Tibial nerve (tissue), 4 donors: ENCODE measurements at places on chromosomes 5 and 9.

- no peaks in the 10 kb centered on the region for H3K36me3 ChIP-seq
- peak overlapping the region; percentile 20 for H3K27ac ChIP-seq
- no peak overlapping the region for H3K4me3 ChIP-seq
- H3K27me3 ChIP-seq, result no peaks in the 10 kb centered on the region
- peaks cover 3% of the 10 kb centered on the region for H3K4me1 ChIP-seq
Observed at GRCh38 chr5:149381986-149382338, 2.9 kb upstream of the IL17B start.

- no peaks in the 10 kb centered on the region for H3K36me3 ChIP-seq
- no peaks in the 10 kb centered on the region for H3K27me3 ChIP-seq
- no peaks in the 10 kb centered on the region for H3K4me1 ChIP-seq
- H3K4me3 ChIP-seq, result no peak overlapping the region
- H3K27ac ChIP-seq, result no peak overlapping the region
Observed at GRCh38 chr5:122924719-122925395, 79.4 kb downstream of the SNX24 start.

DNA sequence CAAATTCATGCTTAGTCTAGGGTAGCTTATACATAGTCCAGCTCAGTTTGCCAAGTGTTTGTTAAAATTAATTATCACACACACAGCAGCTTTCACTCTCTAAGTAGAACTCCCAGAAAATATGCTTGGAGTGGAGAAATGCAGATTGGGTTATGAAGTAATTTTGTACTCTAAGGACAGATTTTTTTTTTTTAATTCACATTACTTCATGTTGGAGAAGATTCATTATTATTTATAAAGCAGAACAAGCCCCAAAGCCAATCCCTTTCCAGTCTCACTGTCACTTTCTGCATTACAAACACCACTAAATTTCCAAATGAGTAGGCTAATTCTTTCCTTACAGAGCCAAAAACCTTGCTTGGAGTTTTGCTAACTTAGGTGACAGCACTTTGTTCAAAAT, 11.7 kb upstream of the C9orf72 start:
- DNase-seq, result no peak
- no peak overlapping the region for H3K27ac ChIP-seq
- no peak overlapping the region for H3K4me3 ChIP-seq
- no peaks in the 10 kb centered on the region for H3K4me1 ChIP-seq

DNA sequence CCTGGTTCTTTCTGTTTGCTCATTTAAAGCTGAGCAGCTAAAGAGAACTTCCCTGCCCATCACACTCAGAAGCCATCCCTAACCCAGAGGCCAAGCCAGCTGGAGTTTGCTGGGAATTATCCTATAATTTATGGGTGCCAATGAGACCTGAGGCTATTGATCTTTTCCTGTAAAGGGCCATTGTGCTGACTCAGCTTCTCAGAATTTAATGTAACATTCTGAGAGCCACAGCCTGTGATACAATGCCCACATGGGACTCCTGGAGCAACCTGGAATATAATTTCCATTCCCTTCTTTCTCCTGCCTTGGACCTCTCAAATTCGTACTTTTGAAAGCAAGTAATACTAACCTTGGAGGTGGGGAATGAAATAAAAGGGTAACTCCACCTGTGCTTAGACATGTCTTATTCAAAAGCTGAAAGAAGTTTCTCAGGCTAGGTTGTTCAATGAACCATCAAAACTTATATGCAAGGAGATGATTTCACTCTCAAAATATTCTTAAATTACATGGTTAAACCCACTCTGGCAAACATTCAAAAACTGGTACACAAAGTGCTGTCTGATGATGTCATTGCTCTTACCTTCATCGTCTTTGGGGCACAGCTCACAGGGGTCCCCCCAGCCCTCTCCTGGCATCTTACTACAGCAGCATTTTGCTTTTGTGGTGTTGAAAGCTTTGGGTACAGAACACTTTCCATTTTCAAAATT, 206.7 kb downstream of the SLC12A2 start:
- DNase-seq, result no peak
- no peaks in the 10 kb centered on the region for H3K36me3 ChIP-seq
- H3K4me3 ChIP-seq, result no peak overlapping the region

DNA sequence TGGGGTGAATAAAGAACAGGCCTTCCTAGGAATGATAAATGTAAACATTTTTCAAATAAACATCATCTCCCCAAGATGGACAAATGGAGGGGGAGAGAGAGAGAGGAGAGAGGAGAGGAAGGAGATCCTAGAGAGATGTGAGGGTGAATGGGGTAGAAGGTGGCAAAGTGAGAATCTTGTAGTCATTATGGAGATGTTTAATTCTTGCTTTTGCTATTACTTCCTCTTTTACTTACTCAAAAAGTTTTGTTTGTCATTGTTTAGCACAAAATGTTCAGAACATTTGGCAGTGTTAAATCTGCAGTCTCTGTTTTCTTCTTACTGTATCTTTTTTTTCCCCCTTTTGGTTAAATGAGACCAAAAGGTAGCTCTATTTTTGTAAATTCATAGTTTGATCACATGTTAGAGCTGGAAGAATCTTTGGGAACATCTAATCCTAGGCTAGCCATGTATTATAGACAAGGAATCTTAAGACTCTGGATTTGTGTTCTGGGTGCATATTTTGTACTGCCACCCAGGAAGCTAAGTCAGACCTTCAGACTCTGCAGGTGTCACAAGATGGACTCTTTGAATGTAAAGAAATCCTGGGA, 266.1 kb downstream of the NTRK2 start:
- DNase-seq, result no peak
- no peaks in the 10 kb centered on the region for H3K27me3 ChIP-seq
- H3K4me1 ChIP-seq, result peaks cover 9% of the 10 kb centered on the region
- H3K27ac ChIP-seq, result no peak overlapping the region

- peak overlapping the region; percentile 1 for H3K27ac ChIP-seq
- no peaks in the 10 kb centered on the region for H3K4me1 ChIP-seq
- no peak for DNase-seq
- no peak overlapping the region for H3K4me3 ChIP-seq
- H3K27me3 ChIP-seq, result no peaks in the 10 kb centered on the region
Observed at GRCh38 chr9:123568691-123569688, 213.0 kb downstream of the CRB2 start.

- H3K4me3 ChIP-seq, result no peak overlapping the region
- no peak for DNase-seq
- H3K36me3 ChIP-seq, result no peaks in the 10 kb centered on the region
- H3K27ac ChIP-seq, result no peak overlapping the region
Observed at GRCh38 chr9:72888943-72889342, 63.9 kb downstream of the ALDH1A1 start.

GRCh38 chr5:141878711-141879425, 658 bp upstream of the PCDH1 start:
- peaks cover 24% of the 10 kb centered on the region for H3K4me1 ChIP-seq
- H3K27me3 ChIP-seq, result peaks cover 41% of the 10 kb centered on the region
- H3K36me3 ChIP-seq, result no peaks in the 10 kb centered on the region
- DNase-seq, result peak; percentile 95
- H3K27ac ChIP-seq, result peak overlapping the region; percentile 91

GRCh38 chr9:104608336-104608735, 2.9 kb upstream of the OR13C2 start:
- H3K27me3 ChIP-seq, result no peaks in the 10 kb centered on the region
- no peaks in the 10 kb centered on the region for H3K36me3 ChIP-seq
- no peaks in the 10 kb centered on the region for H3K4me1 ChIP-seq
- DNase-seq, result no peak
- no peak overlapping the region for H3K27ac ChIP-seq

DNA sequence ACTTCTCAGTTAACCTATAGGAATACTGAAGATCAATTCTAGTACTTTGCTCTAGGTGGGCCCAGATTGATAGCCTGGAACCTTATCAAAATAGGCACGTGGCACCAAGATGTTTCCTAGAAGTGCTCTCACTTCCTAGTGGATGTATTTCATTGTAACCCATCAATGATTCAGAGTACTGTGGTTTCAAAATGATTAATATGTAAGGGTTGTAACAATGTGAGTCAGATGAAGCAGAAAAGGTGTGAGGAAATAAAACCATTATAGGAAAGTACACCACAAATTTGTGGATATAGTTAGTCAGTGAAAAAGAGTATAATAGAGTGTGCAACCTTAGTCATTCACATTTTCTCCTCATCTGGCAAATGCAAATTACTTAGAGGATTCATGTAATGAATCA, 177.3 kb upstream of the FST start:
- no peaks in the 10 kb centered on the region for H3K27me3 ChIP-seq
- no peak overlapping the region for H3K4me3 ChIP-seq
- H3K4me1 ChIP-seq, result no peaks in the 10 kb centered on the region
- no peaks in the 10 kb centered on the region for H3K36me3 ChIP-seq

GRCh38 chr5:132143148-132143547, 69.6 kb downstream of the CSF2 start:
- no peak overlapping the region for H3K4me3 ChIP-seq
- no peak for DNase-seq
- no peaks in the 10 kb centered on the region for H3K4me1 ChIP-seq
- H3K27ac ChIP-seq, result no peak overlapping the region
